Adrenal gland (tissue), 19 donors: ENCODE measurements at places on chromosomes 11 and 22. TPM values are rescaled to one million over a fixed set of nuclear protein-coding genes. Genes with fewer than 3 reads are reported as not detected.
A peak's percentile ranks its signal among the peaks of the same experiment; 100 is the strongest.

GRCh38 chr11:86141727-86142126, 72.8 kb upstream of the PICALM start:
- H3K36me3 ChIP-seq = no peaks in the 10 kb centered on the region
- no peak overlapping the region for H3K4me3 ChIP-seq
- no peaks in the 10 kb centered on the region for H3K27me3 ChIP-seq
- no peak for DNase-seq

Gene GDPD4
- total RNA-seq = not detected

GRCh38 chr11:61791737-61792309, 576 bp downstream of the TMEM258 start:
- no peaks in the 10 kb centered on the region for H3K27me3 ChIP-seq
- DNase-seq = peak; percentile 80
- H3K4me3 ChIP-seq = peak overlapping the region; percentile 70
- no peaks in the 10 kb centered on the region for H3K36me3 ChIP-seq

DNA sequence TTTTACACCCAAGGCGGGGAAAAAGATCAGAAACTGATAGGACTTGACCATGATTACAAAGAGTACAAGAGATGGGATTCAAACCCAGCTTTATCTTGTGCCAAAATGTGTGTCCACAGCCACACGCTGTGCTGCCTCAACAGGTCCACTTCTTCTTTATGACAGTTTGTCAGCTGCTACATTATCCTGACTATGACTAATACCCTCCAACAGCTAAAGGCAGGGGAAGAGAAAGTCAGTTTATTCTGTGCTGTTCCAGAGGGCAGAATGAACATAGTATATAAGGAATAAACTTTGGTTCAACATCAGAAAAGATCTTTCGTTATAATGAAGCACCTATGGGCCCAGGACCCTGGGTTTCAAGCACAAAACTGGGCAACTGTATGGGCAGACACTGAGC, 668.2 kb upstream of the TENM4 start:
- H3K4me3 ChIP-seq = no peak overlapping the region
- DNase-seq = no peak
- no peaks in the 10 kb centered on the region for H3K4me1 ChIP-seq
- no peaks in the 10 kb centered on the region for H3K36me3 ChIP-seq
- H3K27ac ChIP-seq = no peak overlapping the region

- H3K36me3 ChIP-seq = peaks cover 61% of the 10 kb centered on the region
- no peak overlapping the region for H3K27ac ChIP-seq
Measured at GRCh38 chr22:30927806-30928205, 40.8 kb downstream of the MORC2 start.

Gene SCGB2A2
- total RNA-seq = not detected

DNA sequence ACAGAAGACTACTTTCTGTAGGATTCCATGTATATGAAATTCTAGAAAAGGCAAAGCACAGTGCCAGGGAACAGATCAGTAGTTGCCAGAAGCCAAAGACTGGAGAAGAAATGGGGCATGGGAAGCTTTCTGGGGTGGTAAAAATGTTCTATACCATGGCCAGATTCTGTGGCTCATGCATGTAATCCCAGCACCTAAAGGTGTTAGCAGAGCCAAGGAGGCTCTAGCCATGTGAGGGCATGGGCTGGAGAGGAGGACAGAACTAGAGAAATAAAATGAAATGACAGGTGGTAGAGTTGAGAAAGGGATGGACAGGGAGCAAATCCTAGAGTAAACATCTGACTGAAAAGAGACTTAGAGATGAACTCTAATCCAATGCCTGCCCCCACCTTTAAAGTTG, 26.9 kb upstream of the HMGXB4 start:
- peaks cover 10% of the 10 kb centered on the region for H3K27me3 ChIP-seq
- H3K36me3 ChIP-seq = no peaks in the 10 kb centered on the region
- H3K4me1 ChIP-seq = no peaks in the 10 kb centered on the region
- H3K27ac ChIP-seq = no peak overlapping the region
- no peak overlapping the region for H3K4me3 ChIP-seq
- no peak for DNase-seq

Gene MS4A7
- total RNA-seq = 59.1 TPM

GRCh38 chr22:37763652-37764051, 44.1 kb upstream of the GCAT start:
- H3K36me3 ChIP-seq = peaks cover 62% of the 10 kb centered on the region
- no peak for DNase-seq
- no peak overlapping the region for H3K27ac ChIP-seq
- no peak overlapping the region for H3K4me3 ChIP-seq
- peaks cover 15% of the 10 kb centered on the region for H3K4me1 ChIP-seq
- no peaks in the 10 kb centered on the region for H3K27me3 ChIP-seq

Gene ARVCF
- 46.1 TPM for total RNA-seq

DNA sequence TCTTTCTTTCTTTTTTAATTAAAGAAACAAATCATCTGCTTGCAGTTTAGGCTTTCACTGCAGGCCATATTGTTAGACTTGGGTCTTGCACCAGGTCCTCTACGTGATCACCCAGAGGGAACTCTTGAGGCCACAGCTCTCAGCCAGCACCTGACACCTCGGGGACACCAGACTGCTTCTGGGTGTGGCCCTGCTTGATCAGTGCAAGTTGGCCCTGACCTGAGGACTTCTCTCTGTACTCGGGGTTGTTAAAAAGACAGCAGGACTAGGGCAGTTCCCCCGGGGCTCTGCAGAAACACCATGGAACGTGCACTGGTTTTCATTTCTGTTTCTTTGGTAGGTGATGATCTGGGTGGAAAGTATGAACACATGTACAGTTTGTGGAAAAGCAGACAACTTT, 51.2 kb upstream of the MYO18B start:
- DNase-seq = no peak
- no peaks in the 10 kb centered on the region for H3K36me3 ChIP-seq
- no peaks in the 10 kb centered on the region for H3K27me3 ChIP-seq
- no peak overlapping the region for H3K4me3 ChIP-seq

Gene LIPT2
- 4.0 TPM for total RNA-seq

DNA sequence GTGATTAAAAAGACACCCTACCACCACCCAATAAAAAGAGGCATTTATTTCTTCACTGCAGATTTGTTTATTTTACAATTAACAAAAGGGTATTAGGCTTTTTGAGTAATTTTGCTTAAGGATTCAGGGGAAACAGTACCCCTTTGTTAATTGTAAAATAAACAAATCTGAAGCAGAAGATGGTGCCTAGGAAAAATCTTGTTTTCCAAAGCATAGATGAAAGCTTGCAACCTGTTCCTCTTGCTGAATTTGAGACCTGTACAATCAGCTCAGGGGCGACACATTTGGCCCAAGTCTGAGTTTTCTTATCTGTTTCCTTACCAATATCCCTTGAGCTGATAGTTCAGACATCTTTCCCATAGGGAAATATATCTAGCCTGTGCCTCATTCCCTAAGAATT, 171.9 kb downstream of the GRIA4 start:
- H3K36me3 ChIP-seq = no peaks in the 10 kb centered on the region
- no peak overlapping the region for H3K27ac ChIP-seq
- H3K4me3 ChIP-seq = no peak overlapping the region
- DNase-seq = no peak

DNA sequence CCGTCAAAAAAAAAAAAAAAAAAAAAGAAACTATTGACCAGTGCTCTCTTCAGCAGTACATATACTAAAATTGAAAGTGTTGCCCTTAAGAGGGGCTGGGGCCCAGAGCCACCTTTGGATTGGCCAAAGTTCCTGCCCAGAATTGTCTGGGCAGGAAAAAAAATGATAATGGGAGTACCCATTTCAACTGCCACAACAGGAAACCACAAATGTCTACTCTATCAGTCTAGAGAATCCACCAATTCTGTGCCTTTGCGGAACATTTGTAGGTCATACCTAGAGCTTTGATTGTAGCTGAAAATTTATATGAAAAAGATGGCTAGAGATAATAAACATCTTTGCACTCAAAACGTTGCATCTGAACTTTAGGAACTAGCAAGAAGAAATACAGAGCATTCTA, 69.4 kb downstream of the FAM76B start:
- H3K4me1 ChIP-seq = peaks cover 3% of the 10 kb centered on the region
- no peaks in the 10 kb centered on the region for H3K36me3 ChIP-seq
- H3K27me3 ChIP-seq = no peaks in the 10 kb centered on the region
- no peak overlapping the region for H3K27ac ChIP-seq
- H3K4me3 ChIP-seq = no peak overlapping the region
- DNase-seq = no peak

DNA sequence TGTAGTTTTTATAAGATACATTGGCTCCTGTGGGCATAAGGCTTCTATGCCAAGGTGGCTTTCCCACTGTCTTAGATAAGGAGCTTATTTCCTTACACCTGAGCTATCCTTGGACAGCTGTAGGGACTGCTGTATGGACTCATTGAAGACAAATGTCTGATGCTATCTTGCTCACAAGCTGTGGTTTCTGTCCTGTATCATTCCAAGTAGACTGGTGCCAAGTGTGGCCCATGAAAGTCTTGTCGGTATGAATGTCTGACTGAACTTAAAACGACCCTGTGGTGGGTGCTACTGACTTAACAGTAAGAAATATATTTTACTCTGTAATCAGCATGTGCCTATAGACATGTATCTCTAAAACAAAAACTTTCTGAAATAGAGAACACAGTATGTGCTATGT, 45.0 kb downstream of the LARGE2 start:
- no peak for DNase-seq
- H3K27ac ChIP-seq = no peak overlapping the region
- no peak overlapping the region for H3K4me3 ChIP-seq
- no peaks in the 10 kb centered on the region for H3K36me3 ChIP-seq
- H3K27me3 ChIP-seq = no peaks in the 10 kb centered on the region

DNA sequence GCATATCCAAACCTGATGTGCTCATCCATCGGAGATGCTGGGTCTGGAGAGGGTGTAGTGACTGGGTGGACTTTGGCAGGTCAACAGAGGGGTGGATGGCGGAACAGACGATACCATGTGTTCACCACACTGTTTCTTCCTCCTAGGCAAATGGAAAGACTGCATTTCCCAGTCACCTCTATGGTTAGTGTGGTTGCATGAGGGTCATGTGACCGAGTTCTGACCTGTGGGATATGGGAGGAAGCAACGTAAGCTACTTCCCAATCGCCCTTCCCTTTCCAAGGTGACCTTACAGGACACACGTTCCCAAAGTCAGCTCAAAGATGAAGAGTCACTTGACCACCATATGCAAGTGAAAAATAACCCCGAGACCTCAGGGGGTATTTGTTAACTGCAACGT, 27.7 kb downstream of the TSPAN32 start:
- no peak for DNase-seq
- no peaks in the 10 kb centered on the region for H3K4me1 ChIP-seq

GRCh38 chr11:36010010-36010740, 66.3 kb downstream of the LDLRAD3 start:
- no peaks in the 10 kb centered on the region for H3K36me3 ChIP-seq
- H3K4me1 ChIP-seq = peaks cover 46% of the 10 kb centered on the region
- H3K27ac ChIP-seq = no peak overlapping the region
- DNase-seq = no peak
- no peak overlapping the region for H3K4me3 ChIP-seq

- no peak for DNase-seq
- H3K27ac ChIP-seq = no peak overlapping the region
- H3K4me3 ChIP-seq = no peak overlapping the region
- H3K4me1 ChIP-seq = peaks cover 10% of the 10 kb centered on the region
Measured at GRCh38 chr11:73781303-73781702, 6.4 kb upstream of the MRPL48 start.

- H3K36me3 ChIP-seq = no peaks in the 10 kb centered on the region
- no peaks in the 10 kb centered on the region for H3K27me3 ChIP-seq
- no peak overlapping the region for H3K27ac ChIP-seq
- H3K4me3 ChIP-seq = no peak overlapping the region
Measured at GRCh38 chr11:110000031-110000502, 93.1 kb upstream of the ZC3H12C start.

Gene MMP3
- total RNA-seq = not detected

GRCh38 chr11:34997952-34998528, 81.6 kb downstream of the PDHX start:
- peaks cover 4% of the 10 kb centered on the region for H3K4me1 ChIP-seq
- no peaks in the 10 kb centered on the region for H3K36me3 ChIP-seq
- H3K27me3 ChIP-seq = no peaks in the 10 kb centered on the region
- H3K27ac ChIP-seq = no peak overlapping the region
- H3K4me3 ChIP-seq = no peak overlapping the region
- DNase-seq = no peak

Gene ANO9
- total RNA-seq = not detected

Gene KCNJ5
- total RNA-seq = 57.7 TPM

Gene SYTL2
- 10.1 TPM for total RNA-seq

DNA sequence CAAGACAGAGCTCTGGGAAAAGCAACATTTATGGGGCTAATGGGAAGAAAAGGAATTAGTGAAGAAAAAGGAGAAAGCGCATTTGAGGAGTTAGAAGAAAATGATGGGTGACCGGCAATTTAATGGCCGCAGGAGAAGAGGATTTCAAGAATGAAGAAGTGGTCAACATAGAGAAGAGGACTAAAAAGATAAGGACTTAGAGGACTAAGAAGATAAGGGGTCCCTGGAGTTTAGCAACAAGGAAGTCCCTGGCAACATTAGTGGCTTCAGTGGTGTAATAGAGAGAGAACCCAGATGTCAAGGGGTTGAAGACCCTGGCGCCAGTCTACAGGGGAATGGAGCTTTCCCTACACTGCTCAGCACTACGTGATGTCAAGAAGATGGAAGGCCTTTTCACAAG, 32.3 kb downstream of the WEE1 start:
- H3K4me3 ChIP-seq = no peak overlapping the region
- H3K36me3 ChIP-seq = no peaks in the 10 kb centered on the region
- no peak overlapping the region for H3K27ac ChIP-seq
- H3K27me3 ChIP-seq = no peaks in the 10 kb centered on the region
- no peak for DNase-seq

DNA sequence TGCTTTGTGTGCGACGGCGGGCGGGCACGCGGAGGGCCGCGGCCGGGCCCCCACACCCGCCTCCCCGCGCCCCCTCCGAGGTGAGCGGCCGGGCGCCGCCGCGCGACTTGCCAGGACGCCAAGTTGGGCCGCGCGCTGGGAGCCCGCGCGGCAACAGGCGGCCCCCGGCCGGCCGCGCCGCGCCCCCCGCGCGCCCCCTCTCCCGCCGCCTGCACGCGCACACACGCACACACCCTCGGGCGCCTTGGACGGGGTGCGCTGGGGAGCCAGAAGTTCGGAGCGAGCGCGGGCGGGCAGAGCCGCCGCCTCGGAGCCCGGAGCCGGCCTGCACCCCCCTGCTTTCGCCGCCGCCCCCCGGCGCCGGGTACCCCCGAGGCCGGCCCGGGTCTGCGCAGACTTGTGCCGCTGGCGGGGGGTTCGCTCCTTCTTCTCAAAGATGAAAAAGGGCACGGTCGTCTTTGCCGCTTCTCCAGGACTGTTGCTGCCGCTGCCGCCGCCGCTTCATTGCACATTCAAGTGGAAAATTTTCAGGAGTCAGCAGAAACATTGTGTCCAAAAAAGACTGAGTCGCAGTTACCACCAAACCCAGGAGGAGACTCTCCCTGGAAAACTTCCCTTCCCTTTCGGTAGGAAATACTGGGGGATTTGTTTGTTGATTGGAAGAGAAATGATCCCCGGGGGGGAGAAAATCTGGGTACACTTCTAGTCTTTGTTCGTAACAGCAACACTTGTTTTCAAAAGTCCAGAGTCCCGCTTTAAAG, 895 bp downstream of the TEAD1 start:
- DNase-seq = peak; percentile 74
- H3K4me1 ChIP-seq = peaks cover 23% of the 10 kb centered on the region
- H3K4me3 ChIP-seq = peak overlapping the region; percentile 69
- no peaks in the 10 kb centered on the region for H3K36me3 ChIP-seq

- no peaks in the 10 kb centered on the region for H3K27me3 ChIP-seq
- DNase-seq = no peak
- no peaks in the 10 kb centered on the region for H3K4me1 ChIP-seq
- H3K27ac ChIP-seq = no peak overlapping the region
Measured at GRCh38 chr11:17036666-17037658, 22.7 kb upstream of the PLEKHA7 start.

GRCh38 chr11:2836315-2837095, 49.1 kb downstream of the CDKN1C start:
- no peaks in the 10 kb centered on the region for H3K27me3 ChIP-seq
- no peak overlapping the region for H3K27ac ChIP-seq
- no peaks in the 10 kb centered on the region for H3K36me3 ChIP-seq
- H3K4me1 ChIP-seq = peaks cover 8% of the 10 kb centered on the region
- no peak for DNase-seq
- no peak overlapping the region for H3K4me3 ChIP-seq
